ENCODE measurements at places on chromosomes 6 and 20.

DNA sequence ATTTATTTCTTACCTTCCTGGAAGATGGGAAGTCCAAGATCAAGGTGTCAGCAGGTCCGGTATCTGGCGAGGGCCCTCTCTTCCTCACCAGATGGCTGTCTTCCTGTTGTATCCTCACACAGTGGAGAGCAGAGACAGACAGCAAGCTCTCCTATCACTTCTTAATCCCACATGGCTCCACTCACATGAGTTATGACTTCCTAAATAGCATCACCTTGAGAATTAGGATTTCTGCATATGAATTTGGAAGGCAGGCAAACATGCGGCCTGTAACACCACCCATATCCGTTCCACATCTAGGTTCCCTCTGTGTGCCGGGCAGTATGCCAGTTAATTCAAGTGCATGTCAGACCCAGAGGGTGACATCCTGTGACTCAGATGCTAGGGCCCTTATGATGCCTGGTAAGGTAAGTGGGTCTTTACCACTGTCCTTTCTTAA lies 2.1 kb downstream of the RAET1E start:
- no peak for DNase-seq

DNA sequence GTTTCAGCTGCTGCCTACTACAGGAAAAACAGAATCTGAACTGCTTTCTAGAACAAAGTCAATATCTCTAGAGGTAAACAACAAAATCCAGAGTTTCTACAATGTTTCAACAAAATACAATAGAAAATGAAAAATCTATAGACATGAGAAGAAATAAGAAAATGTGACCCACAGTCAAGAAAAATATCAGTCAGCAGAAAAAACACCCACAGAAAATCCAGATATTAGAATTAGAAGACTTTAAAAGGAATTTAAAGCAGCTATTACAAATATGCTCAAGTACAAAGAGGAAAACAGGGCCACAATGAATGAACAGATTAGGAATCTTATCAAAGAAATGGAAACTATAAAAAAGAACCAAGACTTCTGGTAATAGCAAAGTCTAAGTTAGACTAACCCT lies 26.4 kb upstream of the ANKRD60 start:
- DNase-seq = no peak

GRCh38 chr6:16766043-16766536 lies 4.8 kb upstream of the ATXN1 start:
- DNase-seq = no peak

DNA sequence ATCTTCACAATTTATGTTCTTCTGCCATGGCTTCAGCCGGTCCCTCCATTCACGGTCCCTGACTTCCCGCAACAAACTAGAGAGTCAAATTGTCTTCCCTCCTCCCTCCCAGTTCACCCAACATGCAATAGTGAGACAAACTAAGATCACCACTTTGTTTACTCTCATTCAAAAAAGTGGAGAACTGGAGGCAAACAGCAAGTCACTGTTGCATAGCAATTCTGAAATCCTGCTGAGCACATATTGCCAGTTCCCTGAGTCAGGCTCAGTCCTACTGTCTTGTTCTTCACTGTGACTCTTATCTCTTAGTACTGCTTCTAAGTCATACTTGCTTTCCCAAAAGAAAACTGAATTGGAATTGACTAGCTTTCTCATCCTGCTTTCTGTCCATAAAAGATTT lies 287.2 kb upstream of the SASH1 start:
- DNase-seq = no peak

DNA sequence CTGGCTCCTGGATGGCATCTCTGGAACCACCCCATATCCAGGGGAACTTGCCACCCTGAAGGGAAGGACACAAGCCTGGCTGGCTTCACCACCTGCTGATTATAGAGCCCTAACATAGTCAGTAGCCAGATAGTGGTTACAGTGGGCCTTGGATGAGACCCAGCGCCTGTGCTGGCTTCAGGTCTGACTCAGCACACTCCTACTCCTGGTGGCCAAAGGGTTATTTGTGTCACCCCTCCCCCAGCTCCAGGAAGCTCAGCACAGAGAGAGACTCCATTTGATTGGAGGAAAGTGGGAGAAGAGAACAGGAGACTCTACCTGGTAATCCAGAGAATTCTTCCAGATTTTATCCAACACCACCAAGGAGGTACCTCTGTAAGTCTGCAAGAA lies 12.8 kb downstream of the SNX14 start:
- no peak for DNase-seq

DNA sequence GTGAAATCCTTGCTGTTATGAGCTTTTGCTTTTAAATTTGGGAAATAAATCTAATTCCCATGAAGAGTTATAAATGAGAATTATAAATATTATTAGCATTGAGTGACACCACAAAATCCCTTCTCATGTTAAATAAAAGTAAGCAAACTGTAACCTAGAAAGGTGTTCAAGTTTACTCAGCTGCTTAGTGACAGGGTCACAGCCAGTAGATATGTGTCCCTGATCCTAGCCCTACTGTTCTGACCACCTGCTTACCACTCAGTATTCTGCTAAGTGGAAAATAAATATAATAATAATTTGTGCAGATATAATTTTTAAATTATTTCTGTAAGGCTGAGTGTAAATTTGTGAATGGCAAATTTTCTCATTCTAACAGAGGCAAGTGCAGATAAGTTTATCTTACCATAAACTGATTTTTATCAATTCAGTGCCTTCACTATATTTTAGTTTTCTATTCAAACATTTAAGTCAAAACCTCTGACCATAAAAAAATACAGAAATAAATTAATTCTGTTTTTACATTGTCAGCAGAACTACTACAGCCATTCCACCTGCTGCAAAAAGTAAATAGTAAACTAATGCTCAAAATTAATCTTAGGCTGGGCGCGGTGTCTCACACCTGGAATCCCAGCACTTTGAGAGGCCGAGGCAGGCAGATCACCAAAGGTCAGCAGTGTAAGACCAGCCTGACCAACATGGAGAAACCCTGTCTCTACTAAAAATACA lies 118.2 kb downstream of the TENT5A start:
- no peak for DNase-seq

DNA sequence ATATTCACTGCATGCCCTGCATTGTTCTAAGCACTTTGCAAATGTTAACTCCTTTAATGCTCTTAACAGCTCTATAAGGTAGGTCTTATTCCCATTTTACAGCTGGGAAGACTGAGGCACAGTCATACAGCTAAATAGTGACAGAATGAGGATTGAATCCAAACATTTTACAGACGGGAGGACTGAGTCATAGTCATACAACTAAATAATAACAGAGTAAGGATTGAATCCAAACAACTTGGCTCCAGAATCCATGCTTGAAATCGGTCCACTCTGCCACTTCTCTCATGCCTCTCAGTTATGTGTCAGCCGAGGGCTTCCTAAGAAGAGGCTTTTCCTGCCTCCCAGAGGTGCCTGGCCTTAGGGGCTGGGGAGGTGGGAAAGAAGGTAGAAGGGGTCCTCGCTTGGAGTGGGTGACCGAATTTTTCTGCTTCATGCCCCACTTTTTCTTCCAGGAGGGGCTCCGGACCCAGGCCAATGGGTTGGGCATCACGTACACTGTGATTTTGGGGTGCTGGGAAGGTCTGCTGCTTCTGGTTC lies 137.4 kb upstream of the RNF24 start:
- DNase-seq = no peak

GRCh38 chr6:45421709-45422502 lies 44.2 kb upstream of the SUPT3H start:
- DNase-seq = peak; percentile 46

DNA sequence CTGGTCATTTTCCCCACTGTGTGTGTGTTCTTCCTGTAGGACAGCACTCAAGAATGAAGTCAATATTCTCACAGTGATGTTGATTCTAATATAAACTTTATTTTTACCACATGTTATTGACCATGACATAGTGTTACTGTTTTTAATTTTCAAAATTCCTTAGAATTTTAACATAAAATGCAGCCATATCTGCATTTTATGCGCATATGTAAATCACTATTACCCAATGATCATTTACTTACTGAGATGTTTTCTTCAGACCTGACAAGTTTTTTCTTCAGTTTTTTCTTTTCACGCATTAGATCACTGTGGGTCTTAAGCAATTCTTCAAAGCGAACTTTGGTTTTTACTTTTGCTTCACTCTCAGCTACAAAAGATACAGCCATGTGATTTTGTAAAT lies 7.2 kb downstream of the AHI1 start:
- DNase-seq = no peak

DNA sequence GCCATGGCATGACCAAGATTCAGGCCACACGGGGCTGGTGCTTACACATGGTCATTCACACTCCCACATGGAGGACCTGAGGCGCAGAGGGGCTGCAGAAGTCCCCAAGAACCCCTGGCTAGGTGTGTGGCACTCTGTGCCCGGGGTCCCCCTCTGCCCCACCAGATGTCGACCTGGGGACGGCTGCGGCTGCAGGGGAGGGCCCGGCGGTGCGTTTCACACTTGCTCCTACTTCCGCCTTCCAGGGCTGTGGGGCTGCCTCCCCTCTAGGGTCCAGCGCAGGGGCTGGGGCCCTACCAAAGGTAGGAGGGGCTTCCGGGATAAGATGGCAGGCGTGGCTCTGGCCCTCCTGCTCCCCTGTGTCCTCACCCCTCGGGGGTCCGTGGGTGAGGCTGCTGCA lies 81.1 kb upstream of the SLCO4A1 start:
- no peak for DNase-seq

- no peak for DNase-seq
Observed at GRCh38 chr20:555976-556385, 12.4 kb upstream of the CSNK2A1 start.

GRCh38 chr20:44454306-44454963 lies 21.2 kb upstream of the TTPAL start:
- DNase-seq = no peak

DNA sequence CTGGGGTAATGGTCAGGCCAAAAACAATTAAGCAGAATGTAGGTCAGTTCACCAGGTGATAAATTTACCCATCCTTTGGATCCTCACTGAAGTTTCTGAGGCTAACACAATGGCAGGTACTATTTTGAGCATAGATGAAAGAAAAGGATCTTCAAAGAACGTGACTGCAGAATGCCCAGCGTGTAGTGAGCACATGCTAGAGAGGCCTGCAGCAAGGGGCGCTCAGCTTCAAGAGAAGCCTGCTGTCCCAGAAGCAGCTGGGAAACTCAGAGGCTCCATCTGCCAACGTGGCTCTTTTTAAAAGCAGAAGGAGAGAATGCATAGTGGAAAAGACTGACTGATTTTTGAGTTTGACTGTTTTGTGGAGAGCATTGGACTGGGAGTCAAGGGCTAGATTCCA lies 57.4 kb downstream of the CD83 start:
- DNase-seq = no peak

GRCh38 chr6:80641591-80641990 lies 535.1 kb downstream of the BCKDHB start:
- no peak for DNase-seq

- no peak for DNase-seq
Observed at GRCh38 chr6:148566664-148567350, 180.0 kb upstream of the UST start.

Data from stimulated activated CD4-positive, alpha-beta T cell treated with anti-CD3 and anti-CD28 coated beads, Interleukin-12 subunit alpha, Interleukin-12 subunit beta, amount 100 ng/mL, for 4 hours (primary cell).